ENCODE measurements at places on chromosomes 12 and 14.

DNA sequence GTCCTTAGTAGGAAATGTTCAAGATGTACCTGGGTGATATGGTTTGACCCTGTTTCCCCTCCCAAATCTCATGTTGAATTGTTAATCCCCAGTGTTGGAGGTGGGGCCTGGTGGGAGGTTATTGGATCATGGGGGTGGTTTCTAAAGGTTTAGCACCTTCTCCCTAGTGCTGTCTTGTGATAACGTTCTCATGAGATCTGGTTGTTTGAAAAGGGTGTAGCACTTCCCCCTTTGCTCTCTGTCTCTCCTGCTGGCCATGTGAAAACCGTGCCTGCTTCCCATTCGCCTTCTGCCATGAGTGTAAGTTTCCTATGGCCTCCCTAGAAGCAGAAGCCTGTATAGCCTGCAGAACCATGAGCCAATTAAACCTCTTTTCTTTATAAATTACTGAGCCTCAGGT lies 353.0 kb upstream of the SFSWAP start:
- no peak for DNase-seq

GRCh38 chr12:91579516-91580263 lies 397.1 kb upstream of the DCN start:
- no peak for DNase-seq

DNA sequence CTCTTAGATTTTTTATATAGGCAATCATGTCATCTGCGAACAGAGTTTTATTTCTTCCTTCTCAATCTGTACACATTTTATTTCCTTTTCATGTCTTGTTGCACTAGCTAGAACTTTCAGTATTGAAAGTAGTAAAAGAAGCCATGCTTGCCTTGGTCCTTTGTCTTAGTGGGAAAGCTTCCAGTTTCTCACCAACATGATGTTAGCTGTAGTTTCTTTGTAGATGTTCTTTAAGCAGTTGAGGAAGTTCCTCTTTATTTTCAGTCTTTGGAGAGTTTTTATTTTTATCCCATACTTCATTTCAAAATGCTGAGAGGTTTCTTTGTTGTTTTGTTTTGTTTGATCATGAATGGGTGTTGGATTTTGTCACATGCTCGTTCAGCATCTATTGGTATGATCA lies 12.7 kb upstream of the RIMKLB start:
- no peak for DNase-seq

GRCh38 chr14:103393070-103393469 lies 7.9 kb downstream of the MARK3 start:
- DNase-seq, result no peak

DNA sequence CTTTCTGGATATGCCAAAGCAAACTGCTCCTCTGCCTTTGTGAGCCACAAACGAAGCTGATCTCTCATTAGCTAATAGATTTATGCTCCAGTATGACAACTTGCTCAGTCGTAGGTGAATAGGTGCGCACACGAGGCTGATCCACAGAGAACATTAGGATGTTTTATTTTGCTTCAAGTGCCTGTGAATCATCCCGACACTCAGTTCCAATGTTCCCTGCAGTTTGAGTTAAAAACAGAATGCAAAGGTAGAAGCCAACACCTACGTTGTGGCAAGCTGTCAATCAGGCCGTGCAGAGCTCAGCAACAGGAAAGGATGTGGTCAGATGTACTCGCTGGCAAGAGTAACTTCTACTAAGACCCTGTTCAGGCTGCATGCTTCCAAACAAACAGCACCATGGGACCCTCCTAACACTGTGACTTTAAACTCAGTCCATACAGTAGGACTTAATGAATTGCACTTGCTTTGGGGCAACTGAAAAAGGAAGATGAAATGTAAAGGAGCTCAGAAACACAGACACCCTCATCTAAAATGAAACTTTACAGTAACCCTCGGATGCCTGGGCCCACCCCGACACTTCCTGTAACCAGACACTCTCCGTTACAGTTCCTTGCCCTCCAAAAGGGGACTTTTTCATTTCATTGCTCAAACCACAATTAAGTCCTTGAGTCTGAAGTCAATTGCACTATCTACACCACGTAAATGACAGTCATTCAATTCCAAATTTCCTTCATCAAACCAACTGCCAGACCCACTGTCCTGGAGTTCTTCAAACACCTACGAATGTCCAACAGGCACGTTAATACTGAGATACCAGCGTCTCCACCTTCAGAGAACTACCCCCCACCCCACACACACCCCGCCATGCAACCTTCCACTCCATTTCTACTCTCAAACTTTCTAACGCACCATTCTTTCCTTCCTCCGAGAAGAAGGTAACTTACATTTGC lies 1.6 kb downstream of the CCDC88C start:
- DNase-seq, result no peak

DNA sequence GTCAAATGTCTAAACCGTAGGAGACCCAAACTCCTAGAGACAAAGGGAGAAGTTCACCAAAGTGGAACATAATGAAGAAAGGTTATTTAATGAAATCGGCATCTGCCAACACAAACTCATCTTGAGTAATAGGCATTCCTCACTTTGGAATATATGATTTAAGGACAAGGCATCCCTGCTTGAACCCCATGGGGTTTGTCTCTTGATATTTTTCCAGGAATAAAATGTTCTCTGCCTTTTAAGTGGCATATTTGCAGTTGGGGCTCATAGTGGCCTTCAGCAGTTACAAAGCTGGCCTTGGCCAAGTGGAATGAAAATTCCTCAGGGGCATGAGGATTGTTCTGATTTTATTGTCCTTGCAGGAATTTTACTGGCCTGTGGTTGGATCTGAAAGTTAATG lies 7.1 kb downstream of the POP5 start:
- no peak for DNase-seq

DNA sequence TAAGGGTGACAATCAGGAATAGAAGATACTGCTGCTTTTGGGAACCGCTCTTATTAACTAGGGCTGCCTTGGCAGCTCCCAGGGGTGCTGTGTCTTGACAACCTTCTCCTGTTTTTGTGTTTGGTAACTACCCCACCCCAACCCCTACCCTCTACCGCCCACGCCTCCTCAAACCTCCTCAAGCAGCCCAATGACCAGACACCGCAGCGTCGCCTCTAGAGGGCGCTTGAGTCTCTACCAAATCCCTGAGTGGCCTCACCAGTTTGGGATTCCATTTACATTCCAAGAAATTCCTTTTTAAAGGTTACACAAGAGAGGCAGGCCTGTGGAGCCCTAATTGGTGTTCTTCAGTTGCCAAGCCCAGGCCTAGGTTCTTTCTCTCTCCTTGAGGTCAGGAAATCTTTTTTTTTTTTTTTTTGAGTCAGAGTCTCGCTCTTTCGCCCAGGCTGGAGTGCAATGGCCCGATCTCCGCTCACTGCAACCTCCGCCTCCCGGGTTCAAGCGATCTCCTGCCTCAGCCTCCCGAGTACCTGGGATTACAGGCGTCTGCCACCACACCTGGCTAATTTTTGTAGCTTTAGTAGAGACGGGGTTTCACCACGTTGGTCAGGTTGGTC lies 72.4 kb upstream of the USP44 start:
- DNase-seq, result peak; percentile 56

GRCh38 chr12:114770323-114770722 lies 86.3 kb upstream of the TBX3 start:
- no peak for DNase-seq

DNA sequence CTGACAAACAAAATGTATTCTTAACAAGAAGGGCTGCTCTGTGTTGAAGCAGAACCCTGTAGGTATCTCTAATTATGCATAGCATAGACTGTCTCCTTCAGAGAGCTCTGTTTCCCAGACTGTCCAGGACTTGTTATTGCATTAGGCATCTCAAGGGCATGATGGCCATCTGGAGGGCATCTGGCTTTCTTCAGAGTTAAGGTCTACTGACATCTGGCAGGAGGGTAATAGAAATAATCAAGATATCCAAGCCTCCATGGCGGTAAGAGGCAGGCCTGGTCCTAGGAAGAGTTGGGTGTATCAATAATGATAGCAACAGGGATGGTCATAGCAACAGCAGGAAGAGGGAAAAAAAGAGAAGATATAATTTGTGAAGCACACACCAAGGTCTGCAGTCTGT lies 161.2 kb downstream of the TTC8 start:
- DNase-seq, result no peak

- no peak for DNase-seq
Measured at GRCh38 chr14:63956326-63956725, 103.5 kb downstream of the SYNE2 start.

GRCh38 chr14:52313903-52314594 lies at the start of gene PTGER2:
TSS of gene PTGER2 (plus strand) at chr14:52314312. CDS start at chr14:52314549, 237 bp downstream.
- peak; percentile 69 for DNase-seq

DNA sequence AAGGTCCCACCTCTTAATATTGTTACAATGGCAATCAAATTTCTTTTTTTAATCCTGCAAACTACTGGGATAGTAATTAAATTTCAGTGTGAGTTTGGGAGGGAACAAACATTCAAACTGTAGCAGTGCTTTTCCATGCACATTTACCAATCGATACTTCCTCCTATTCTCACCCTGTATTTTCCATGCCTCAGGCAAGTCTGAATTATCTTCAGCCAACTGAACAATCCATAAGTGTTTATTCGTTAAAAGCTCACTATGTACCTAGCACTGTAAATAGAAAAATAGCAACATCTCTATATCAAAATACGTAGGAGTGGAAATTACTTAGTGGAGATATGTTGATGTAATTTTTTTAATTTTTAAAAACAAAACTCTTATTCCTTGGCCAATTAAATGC lies 43.5 kb downstream of the CCDC177 start:
- no peak for DNase-seq

DNA sequence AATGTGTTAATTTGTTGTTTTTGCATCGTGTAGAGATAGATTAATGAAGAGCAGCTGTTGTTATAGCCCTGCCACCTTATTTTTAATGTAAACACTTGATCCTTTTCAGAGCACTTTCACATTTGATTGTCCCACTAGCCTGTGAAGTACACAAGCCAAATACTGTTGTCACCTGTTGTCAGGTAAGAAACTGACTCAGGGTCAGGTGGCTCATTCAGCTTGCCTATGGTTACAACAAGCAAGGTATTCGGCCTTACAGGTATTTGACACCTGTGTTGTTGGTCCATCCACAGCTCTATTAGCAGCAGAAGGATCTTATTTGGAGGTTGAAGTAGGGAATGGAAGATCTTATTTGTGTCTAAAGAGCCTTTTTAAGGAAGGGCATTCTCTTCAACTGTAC lies 108.9 kb downstream of the GPR135 start:
- no peak for DNase-seq

DNA sequence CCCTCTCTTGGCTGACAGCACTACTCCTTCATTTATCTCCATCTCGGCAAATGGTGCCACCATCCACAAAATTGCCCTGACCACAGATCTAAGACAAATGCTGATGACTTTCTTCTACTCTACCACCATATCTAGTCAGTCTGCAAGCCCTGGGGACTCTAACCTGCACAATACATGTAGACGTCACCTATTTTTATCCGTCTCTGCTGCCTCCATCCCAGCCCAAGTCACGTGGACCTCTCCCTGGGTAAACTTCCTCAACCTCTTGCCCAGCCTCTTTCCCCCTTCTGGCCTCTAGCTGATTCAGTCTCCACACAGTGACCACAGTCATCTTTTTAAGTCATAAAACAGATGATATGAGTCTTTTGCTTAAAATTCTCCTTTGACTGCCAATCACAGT lies 1203.0 kb downstream of the AACS start:
- no peak for DNase-seq

GRCh38 chr12:106118381-106119130 lies 20.2 kb downstream of the NUAK1 start:
- no peak for DNase-seq

DNA sequence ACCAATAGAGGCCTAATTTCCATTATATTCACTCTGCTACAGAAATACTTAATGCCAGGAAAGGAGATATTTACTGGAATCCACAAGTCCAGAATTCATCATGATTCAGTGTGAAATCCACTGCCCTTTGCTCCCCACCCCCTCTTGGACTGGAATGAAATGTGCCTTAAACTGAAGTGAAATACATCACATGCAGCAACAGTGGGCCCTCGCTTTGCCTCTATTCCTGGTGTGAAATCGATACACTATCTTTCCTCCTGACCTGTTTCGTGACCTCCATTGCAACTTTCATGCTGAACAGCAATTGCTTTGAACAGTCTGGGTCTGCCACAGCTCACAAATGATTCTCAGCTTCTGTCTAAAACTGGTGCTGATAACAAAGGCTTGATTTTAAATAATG lies 100.6 kb downstream of the NPAS3 start:
- DNase-seq, result no peak

- peak; percentile 82 for DNase-seq
Measured at GRCh38 chr12:42129595-42130204, 15.0 kb downstream of the GXYLT1 start.

DNA sequence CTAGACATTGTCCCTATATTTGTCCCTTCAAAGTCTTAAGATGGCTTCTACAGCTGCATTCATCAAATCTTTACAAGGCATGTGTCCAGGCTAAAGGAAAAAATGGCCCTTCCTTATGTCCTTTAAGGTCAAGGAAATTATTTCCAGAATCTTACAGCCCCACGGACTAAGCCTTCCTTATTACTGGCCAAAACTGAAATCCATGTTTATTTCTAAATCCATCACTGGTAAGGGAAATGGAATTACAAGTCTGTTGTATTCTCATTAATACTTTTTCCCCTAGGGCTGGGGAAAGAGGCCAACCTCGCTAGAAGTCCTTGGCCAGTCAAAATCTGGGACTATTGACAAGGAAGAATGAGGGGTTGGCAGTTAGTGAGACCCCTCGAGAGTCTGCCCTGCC lies 252.5 kb downstream of the TMEM132C start:
- DNase-seq, result no peak

DNA sequence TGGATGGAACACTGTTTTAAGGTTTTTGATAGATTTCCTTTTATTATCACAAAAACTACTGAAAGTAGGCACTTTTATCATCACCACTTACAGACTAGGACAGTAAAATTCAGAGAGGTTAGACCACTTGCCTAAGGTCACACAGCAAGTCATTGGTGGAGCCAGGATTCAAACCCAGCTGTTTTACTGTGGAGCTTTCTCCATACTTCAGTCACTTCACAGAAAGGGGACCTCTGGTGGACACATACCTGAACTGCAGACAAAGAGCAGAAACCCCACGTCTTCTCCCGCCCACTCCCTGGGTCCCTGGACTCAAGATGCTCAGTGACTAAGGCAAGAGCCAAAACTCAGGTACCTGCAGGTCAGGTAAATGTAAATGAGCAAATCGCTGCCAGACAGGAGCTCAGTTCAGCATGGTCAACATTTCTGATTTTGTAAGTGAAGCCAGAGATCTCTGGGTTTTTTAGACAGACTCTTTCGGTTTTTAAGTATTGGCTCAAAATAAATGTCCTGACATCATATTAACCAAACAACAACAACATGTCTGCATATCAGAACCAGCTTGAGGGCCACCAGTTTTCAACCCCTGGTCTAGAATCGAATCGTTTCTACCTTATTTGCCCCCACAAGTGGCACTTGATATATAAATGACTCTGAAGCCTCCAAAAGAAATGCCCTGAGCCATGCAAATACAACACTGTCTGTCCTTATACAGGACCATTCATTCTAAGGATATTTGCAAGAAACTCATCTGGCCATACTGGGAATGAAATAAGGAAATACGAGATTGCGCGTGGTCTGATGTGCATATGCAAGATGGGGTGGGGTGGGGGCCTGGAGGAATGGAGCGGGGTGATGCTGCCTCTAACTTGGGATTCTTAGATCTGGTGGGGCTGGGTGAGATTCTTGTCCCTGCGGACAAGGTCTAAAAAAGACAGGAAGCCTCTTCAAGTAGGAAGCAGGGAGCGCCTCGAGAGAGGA lies 110.9 kb downstream of the KSR2 start:
- peak; percentile 56 for DNase-seq

GRCh38 chr12:4119157-4119761 lies 154.3 kb upstream of the CCND2 start:
- peak; percentile 77 for DNase-seq

Data from SJCRH30 (cell line).